ENCODE measurements at places on chromosomes 7 and 10.

- DNase-seq: no peak
These were observed 30.8 kb downstream of the ACADSB start for GRCh38 chr10:123039632-123039930.

DNA sequence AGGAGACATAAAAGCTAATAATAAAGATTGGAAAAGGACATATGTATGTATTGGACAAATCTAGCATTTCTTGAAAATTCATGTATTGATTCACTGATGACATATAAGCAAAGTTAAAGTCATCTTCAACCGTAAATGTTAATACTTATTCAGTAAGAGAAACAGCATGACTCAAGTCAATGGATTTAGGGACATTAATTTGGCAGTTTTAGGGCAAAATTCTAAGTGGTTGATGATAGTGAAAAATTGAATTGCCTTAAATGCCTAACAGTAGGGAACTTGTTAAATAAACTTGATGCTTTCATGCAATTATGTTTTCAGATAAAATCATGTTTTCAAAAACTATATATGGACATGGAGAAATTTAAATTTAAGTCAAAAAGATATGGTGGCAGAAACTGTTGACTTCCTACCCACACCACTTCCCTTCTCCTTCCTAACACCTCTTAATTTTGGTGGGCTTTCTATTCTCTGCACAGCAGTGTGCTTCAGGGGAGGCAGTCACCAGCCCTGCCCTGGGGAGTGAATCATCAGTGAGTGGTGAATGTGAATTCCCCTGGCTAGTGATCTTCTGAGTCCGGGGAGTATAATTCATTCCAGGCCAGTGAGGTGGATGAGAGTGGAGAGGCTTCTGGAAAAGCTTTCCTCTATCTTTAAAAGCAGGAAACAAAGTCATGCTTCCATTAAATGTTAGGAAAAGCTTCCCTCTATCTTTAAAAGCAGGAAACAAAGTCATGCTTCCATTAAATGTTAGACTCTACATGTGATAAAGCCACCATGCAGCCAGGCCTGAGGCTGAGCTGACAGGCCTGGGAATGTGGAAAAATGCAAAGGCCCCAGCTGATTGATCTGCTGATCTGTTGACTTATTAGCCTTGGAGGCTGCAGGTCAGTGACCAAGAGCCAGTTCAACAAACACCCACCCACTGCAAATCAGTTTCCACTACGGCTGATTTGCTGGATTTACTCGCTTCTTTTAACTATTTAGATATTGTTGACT is 25.2 kb upstream of the ITGB1 start:
- no peak for DNase-seq

GRCh38 chr10:33314811-33315561 is 19.5 kb downstream of the NRP1 start:
- no peak for DNase-seq

DNA sequence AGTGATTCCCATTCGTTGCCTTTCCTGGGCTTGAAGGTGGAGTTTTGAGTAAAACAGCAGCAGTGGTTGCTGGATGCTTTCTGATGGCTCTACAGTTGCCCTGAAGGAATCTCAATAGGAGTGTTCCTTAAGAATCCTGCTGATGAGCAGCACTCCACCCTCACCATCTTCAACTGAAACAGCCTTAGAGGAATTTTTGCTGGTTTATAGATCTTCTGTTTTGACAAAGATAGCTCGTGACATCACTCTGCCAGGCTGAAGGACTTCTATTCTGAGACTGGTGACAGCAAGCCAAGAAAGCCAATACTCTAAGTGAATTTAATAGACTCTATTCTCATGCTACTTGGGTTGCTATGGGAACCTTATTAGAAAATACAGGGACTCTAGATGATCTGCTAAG is 1014.7 kb downstream of the NRG3 start:
- DNase-seq: no peak

DNA sequence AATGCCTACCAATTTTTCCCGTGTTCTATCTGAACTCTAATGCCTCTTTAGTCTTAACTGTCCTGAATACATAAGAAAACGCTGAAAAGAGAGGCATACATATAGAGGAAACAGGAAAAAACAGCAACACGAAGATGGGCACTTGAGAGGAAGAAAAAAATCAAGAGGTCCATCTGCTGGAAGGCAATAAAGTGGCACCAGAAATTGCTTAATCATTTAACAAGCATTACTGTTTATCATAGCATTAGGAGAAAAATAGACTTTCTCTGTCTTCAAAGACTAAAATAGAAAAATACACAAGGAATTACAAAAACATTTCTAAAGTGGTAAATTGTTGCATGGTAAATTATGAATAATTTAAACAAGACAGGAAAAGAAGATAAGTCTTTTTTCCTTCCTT is 35.0 kb downstream of the NSUN6 start:
- no peak for DNase-seq

- DNase-seq: no peak
These were observed 57.2 kb upstream of the ARID5B start for GRCh38 chr10:61844116-61844822.

DNA sequence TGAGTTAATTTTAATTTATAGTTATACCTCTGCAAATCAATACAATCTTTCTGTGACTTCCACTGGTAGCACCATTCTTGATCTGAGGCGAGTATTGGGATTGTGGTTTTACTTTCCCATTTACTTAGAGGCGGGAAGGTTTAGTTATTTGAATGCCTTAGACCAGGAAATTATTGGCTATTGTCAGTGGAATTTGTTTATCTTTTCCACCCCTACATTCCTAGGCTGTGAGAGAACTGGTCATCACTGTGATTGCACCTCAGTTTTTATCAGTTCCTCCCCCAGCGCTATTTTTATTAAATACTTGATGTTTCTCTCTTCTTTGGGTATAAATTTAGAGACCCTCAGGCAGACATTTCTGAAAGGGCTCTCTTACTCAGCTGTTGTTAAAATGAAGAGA is 29.9 kb downstream of the CDK14 start:
- no peak for DNase-seq

DNA sequence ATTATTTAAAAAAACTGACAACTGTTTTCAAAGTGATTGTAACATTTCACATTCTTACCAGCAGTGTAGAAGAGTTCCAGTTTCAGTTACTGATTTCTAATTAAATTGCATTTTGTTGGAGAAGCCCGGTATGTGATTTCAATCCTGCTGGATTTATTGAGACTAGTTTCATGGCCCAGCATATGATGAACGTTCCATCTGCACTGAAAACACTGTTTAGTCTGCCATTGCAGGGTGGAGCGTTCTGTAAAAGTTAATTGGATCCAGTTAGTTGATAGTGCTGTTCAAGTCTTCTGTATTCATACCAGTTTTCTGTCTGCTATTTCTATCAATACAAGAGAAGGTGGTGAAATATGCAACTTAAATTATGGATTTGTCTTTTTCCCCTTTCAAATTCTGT is 37.3 kb upstream of the CCNY start:
- no peak for DNase-seq

Data from thoracic aorta (tissue), 2 donors.